ENCODE measurements at places on chromosomes 1 and 21. TPM values are rescaled to one million over a fixed set of nuclear protein-coding genes. Genes with fewer than 3 reads are reported as not detected.

GPR52 gene
- 0.63 TPM for total RNA-seq

CHAF1B gene
- total RNA-seq, result 0.60 TPM

BCAR3 gene
- total RNA-seq, result 24.9 TPM

CYP2J2 gene
- total RNA-seq, result 0.17 TPM

IER5 gene
- total RNA-seq, result 18.4 TPM

SLC16A4 gene
- total RNA-seq, result 47.1 TPM

UQCRH gene
- total RNA-seq, result 1,064 TPM

SPATA17 gene
- 1.4 TPM for total RNA-seq

OXCT2 gene
- total RNA-seq, result 0.09 TPM

EFNA3 gene
- total RNA-seq, result 1.1 TPM

NPHS2 gene
- not detected for total RNA-seq

NCF2 gene
- 0.16 TPM for total RNA-seq

PERM1 gene
- under 0.01 TPM for total RNA-seq

DPYD gene
- 81.5 TPM for total RNA-seq

UMODL1 gene
- total RNA-seq, result not detected

ACKR1 gene
- not detected for total RNA-seq

GJA5 gene
- total RNA-seq, result under 0.01 TPM

CENPF gene
- 6.3 TPM for total RNA-seq

CRP gene
- total RNA-seq, result not detected

TAS1R1 gene
- total RNA-seq, result 0.17 TPM

BMP8B gene
- under 0.01 TPM for total RNA-seq

RGSL1 gene
- not detected for total RNA-seq

POU3F1 gene
- total RNA-seq, result 0.17 TPM

TBCE gene
- total RNA-seq, result 16.9 TPM

DMRTA2 gene
- total RNA-seq, result 0.09 TPM

MMP23B gene
- 4.6 TPM for total RNA-seq

KRTAP12-1 gene
- not detected for total RNA-seq

TMEM61 gene
- total RNA-seq, result not detected

PMF1 gene
- total RNA-seq, result 24.6 TPM

TESK2 gene
- 3.8 TPM for total RNA-seq

LSS gene
- total RNA-seq, result 111 TPM

KRTAP19-3 gene
- total RNA-seq, result not detected

SELE gene
- not detected for total RNA-seq

ASTN1 gene
- total RNA-seq, result under 0.01 TPM

MEX3A gene
- total RNA-seq, result 1.2 TPM

OR2T2 gene
- total RNA-seq, result not detected

S100A2 gene
- total RNA-seq, result 3.8 TPM

ARHGEF10L gene
- 12.3 TPM for total RNA-seq

AIRE gene
- total RNA-seq, result not detected

LCE3E gene
- not detected for total RNA-seq

ASAP3 gene
- total RNA-seq, result 95.2 TPM

C1orf210 gene
- not detected for total RNA-seq

LRRC38 gene
- total RNA-seq, result not detected

FCAMR gene
- under 0.01 TPM for total RNA-seq

SPATA6 gene
- total RNA-seq, result 5.3 TPM

LRRC53 gene
- total RNA-seq, result not detected

NBPF14 gene
- 35.5 TPM for total RNA-seq

AMY2A gene
- 0.09 TPM for total RNA-seq

GJB3 gene
- total RNA-seq, result 0.16 TPM

RHD gene
- total RNA-seq, result not detected

All from bronchial smooth muscle cell (primary cell).